ENCODE measurements at places on chromosomes 2 and 18. TPM values are rescaled to one million over a fixed set of nuclear protein-coding genes. Genes with fewer than 3 reads are reported as not detected.
A peak's percentile ranks its signal among the peaks of the same experiment; 100 is the strongest.

GRCh38 chr2:98084151-98084868 is 2.7 kb upstream of the VWA3B start:
- H3K4me3 ChIP-seq: no peak overlapping the region
- DNase-seq: peak; percentile 4
- peaks cover 41% of the 10 kb centered on the region for H3K27me3 ChIP-seq
- H3K36me3 ChIP-seq: no peaks in the 10 kb centered on the region
- H3K4me1 ChIP-seq: peaks cover 27% of the 10 kb centered on the region

- H3K27me3 ChIP-seq: no peaks in the 10 kb centered on the region
- DNase-seq: peak; percentile 34
- H3K4me1 ChIP-seq: peaks cover 22% of the 10 kb centered on the region
- H3K27ac ChIP-seq: no peak overlapping the region
Observed at GRCh38 chr2:101012706-101013181, 10.7 kb downstream of the RPL31 start.

DNA sequence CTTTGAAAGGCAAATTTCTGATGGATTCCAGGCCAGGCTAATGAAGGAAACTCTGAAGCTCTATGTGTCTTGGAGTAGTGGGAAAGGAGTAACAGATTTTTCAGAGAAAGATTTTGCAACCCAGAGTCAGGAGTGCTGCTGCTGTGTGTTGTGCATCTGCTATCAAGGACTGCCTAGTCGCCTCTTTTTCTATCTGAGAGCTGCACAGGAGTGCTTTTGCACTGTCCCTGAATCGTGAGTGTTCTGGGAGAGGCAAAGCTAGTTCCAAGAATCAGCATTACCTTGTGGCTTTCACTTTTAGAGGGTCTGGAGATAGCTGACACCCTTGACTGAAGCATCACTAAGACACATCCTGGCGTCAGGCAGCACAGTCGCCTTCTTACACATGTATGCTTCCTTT is 336.4 kb downstream of the PARD3B start:
- H3K36me3 ChIP-seq: no peaks in the 10 kb centered on the region
- peak overlapping the region; percentile 42 for H3K27ac ChIP-seq
- no peak overlapping the region for H3K4me3 ChIP-seq
- peaks cover 22% of the 10 kb centered on the region for H3K4me1 ChIP-seq
- peak; percentile 38 for DNase-seq

- H3K36me3 ChIP-seq: no peaks in the 10 kb centered on the region
- no peak for DNase-seq
- peaks cover 15% of the 10 kb centered on the region for H3K4me1 ChIP-seq
- H3K4me3 ChIP-seq: no peak overlapping the region
- no peaks in the 10 kb centered on the region for H3K27me3 ChIP-seq
Observed at GRCh38 chr2:88606371-88607030, 20.8 kb downstream of the EIF2AK3 start.

GRCh38 chr2:53087262-53087873 is 680.2 kb upstream of the CHAC2 start:
- H3K27me3 ChIP-seq: no peaks in the 10 kb centered on the region
- no peak for DNase-seq
- H3K27ac ChIP-seq: no peak overlapping the region
- H3K4me1 ChIP-seq: no peaks in the 10 kb centered on the region

GRCh38 chr2:10549195-10549594 is 101.1 kb upstream of the ODC1 start:
- no peak overlapping the region for H3K27ac ChIP-seq
- peaks cover 30% of the 10 kb centered on the region for H3K27me3 ChIP-seq
- no peaks in the 10 kb centered on the region for H3K36me3 ChIP-seq
- no peak overlapping the region for H3K4me3 ChIP-seq
- peaks cover 16% of the 10 kb centered on the region for H3K4me1 ChIP-seq

GRCh38 chr2:111148925-111149324 is 28.2 kb downstream of the BCL2L11 start:
- no peaks in the 10 kb centered on the region for H3K27me3 ChIP-seq
- no peak for DNase-seq
- H3K27ac ChIP-seq: no peak overlapping the region
- no peak overlapping the region for H3K4me3 ChIP-seq
- H3K4me1 ChIP-seq: peaks cover 38% of the 10 kb centered on the region

DNA sequence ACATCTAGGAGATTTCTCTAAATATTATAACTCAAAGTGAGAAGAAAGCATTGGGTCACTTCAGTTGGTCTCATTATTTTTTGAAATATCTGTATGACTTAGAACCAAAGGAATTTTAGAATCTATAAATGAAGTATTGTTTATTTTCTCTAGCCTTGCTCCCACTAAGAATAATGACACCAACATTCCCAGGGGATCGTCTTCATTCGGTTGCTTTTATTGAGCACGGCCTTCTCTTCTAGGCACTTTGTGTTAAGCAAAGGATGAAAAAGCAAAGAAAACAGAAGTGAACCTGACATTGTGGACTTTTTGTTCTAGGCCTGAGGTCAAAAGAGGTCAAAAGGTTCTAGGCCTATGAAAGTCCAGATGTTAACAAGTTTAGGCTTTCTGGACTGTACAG is 231.9 kb downstream of the GALR1 start:
- H3K27me3 ChIP-seq: peaks cover 7% of the 10 kb centered on the region
- no peak overlapping the region for H3K4me3 ChIP-seq
- H3K36me3 ChIP-seq: no peaks in the 10 kb centered on the region
- DNase-seq: no peak
- no peak overlapping the region for H3K27ac ChIP-seq

DNA sequence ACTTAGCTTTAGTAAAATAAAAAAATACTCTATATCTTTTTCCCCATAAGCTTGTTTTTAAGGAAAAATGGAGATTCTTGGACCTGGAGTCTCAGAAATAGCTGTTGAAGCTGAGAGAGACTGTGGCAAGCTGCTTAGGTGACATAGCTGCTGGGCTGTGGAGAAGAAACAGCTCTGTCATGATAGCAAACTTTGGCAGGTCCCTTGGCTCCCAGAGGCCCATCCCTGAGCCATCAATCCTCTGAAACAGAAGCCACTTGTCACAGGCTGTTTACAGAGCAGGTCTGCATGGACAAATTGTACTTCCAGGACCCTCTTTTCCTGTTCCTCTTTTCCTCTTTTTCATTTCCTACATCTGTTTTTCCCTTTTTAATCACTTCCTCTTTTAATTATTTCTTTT is 1370.1 kb upstream of the CRIM1 start:
- H3K4me3 ChIP-seq: no peak overlapping the region
- DNase-seq: no peak

GRCh38 chr2:28224648-28225472 is 167.8 kb upstream of the FOSL2 start:
- DNase-seq: no peak
- H3K36me3 ChIP-seq: no peaks in the 10 kb centered on the region
- no peak overlapping the region for H3K4me3 ChIP-seq
- H3K4me1 ChIP-seq: no peaks in the 10 kb centered on the region
- no peaks in the 10 kb centered on the region for H3K27me3 ChIP-seq

- no peak for DNase-seq
- H3K36me3 ChIP-seq: no peaks in the 10 kb centered on the region
- peaks cover 2% of the 10 kb centered on the region for H3K27me3 ChIP-seq
- H3K27ac ChIP-seq: no peak overlapping the region
- no peak overlapping the region for H3K4me3 ChIP-seq
- H3K4me1 ChIP-seq: no peaks in the 10 kb centered on the region
Observed at GRCh38 chr2:15731889-15732271, 140.2 kb downstream of the DDX1 start.

DNA sequence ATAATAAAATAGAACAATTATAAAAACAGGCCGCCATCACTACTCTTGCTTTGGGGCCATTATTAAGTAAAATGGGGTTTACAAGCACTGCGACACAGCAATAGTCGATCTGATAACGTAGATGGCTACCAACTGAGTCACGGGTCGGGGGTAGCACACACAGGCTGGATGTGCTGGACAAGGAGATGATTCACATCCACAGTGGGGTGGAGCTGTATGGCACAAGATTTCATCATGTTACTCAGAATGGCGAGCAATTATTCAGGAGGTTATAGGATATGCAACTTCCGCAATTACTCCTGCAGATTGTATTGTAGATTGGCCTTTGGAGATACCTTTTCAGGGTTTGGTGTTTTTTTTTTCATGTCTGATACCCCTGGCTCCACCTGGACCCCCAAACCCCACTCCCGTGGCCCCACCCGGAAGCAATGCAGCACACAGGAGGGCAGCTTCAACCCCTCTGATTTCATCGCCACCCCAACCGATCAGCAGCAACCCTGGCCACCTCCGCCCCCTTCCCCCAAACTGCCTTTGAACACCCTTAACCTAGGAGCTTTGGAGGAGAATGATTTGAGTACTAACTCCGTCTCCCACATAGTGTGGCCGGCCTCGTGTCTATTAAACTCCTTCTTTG is 21.4 kb upstream of the MLPH start:
- no peak overlapping the region for H3K27ac ChIP-seq
- H3K36me3 ChIP-seq: no peaks in the 10 kb centered on the region
- no peaks in the 10 kb centered on the region for H3K4me1 ChIP-seq

- H3K27ac ChIP-seq: no peak overlapping the region
- no peak for DNase-seq
- no peaks in the 10 kb centered on the region for H3K4me1 ChIP-seq
- H3K27me3 ChIP-seq: no peaks in the 10 kb centered on the region
Observed at GRCh38 chr2:164032995-164033394, 297.2 kb upstream of the FIGN start.

- H3K4me1 ChIP-seq: no peaks in the 10 kb centered on the region
- no peak overlapping the region for H3K4me3 ChIP-seq
- no peak overlapping the region for H3K27ac ChIP-seq
- no peaks in the 10 kb centered on the region for H3K27me3 ChIP-seq
- no peaks in the 10 kb centered on the region for H3K36me3 ChIP-seq
Observed at GRCh38 chr2:95266781-95267430, 7.3 kb upstream of the PROM2 start.

DNA sequence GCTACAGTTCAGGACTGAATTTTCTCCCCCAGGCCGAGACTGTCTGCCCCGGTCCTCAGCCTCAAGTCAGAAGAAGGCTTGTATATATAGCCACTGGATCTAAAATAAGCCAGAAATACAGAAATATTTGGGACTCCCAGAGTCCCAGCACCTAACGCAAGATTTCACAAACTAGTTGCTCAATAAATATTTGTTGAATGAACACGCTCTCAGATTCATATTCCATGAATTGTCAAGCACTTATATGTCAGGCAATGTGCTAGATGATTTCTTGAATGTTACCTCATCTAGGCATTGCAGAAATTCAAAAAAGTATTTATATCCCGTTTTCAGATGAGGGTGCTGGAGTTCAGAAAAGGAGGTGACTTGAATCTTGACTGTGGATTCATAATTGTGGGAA is 163.7 kb upstream of the KLHL29 start:
- no peak overlapping the region for H3K4me3 ChIP-seq
- H3K4me1 ChIP-seq: no peaks in the 10 kb centered on the region
- DNase-seq: no peak
- no peak overlapping the region for H3K27ac ChIP-seq
- H3K36me3 ChIP-seq: no peaks in the 10 kb centered on the region
- H3K27me3 ChIP-seq: no peaks in the 10 kb centered on the region

GRCh38 chr2:96520697-96521096 is 15.5 kb upstream of the NEURL3 start:
- no peak overlapping the region for H3K27ac ChIP-seq
- no peak for DNase-seq
- no peaks in the 10 kb centered on the region for H3K36me3 ChIP-seq
- no peaks in the 10 kb centered on the region for H3K27me3 ChIP-seq
- H3K4me1 ChIP-seq: peaks cover 17% of the 10 kb centered on the region

GRCh38 chr2:211367711-211368110 is 811.3 kb downstream of the CPS1 start:
- no peak overlapping the region for H3K27ac ChIP-seq
- H3K4me3 ChIP-seq: no peak overlapping the region
- peak; percentile 5 for DNase-seq
- H3K4me1 ChIP-seq: no peaks in the 10 kb centered on the region

- H3K4me1 ChIP-seq: no peaks in the 10 kb centered on the region
- H3K27me3 ChIP-seq: peaks cover 1% of the 10 kb centered on the region
- no peak overlapping the region for H3K27ac ChIP-seq
- H3K36me3 ChIP-seq: no peaks in the 10 kb centered on the region
Observed at GRCh38 chr2:59032499-59032898, 791.4 kb upstream of the FANCL start.

DNA sequence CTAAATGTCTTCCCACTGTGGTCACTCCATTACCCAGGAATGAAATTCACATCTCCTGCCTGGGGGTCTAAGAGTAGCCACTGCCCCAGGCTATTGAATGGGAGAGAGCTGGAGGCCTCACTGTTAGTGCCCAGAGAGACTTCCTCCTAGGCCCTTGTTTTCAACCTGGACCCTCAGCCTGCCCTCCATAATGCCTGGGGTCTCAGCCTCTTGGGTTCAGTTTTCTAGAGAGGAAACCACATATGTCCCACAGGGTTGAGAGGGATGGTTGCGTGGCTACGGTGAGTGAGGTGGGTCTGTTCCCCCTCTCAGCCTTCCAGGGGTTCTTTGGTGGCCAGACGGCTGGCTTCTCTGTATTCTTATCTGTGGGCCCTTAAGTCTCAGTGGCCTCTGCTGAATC is 43.4 kb downstream of the SPATS2L start:
- no peak overlapping the region for H3K27ac ChIP-seq
- no peaks in the 10 kb centered on the region for H3K36me3 ChIP-seq
- no peaks in the 10 kb centered on the region for H3K4me1 ChIP-seq
- no peak for DNase-seq

DNA sequence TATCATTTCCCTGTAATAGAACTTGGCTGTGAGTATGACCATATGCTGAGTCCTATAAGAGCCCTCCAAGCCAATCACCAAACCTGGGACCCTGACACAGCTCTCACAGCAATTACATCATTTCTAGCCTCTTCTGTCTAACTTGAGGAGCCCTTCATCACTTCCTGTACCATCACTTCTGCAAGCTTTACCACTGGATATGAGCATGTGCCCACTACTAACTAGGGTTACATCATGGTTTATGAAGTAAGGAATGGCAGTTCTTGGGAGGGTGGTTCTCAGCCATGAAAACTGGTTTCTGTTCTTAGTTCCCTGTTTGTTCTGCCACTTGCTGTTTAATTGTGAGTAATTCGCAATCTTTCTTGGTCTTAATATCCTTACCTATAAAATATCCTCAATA is 31.0 kb upstream of the EPB41L3 start:
- H3K4me1 ChIP-seq: no peaks in the 10 kb centered on the region
- no peak for DNase-seq
- peaks cover 15% of the 10 kb centered on the region for H3K27me3 ChIP-seq
- H3K4me3 ChIP-seq: no peak overlapping the region
- no peak overlapping the region for H3K27ac ChIP-seq

GRCh38 chr18:13216092-13216582 is 2.4 kb upstream of the LDLRAD4 start:
- H3K27me3 ChIP-seq: peaks cover 13% of the 10 kb centered on the region
- H3K4me1 ChIP-seq: peaks cover 29% of the 10 kb centered on the region
- DNase-seq: peak; percentile 76
- H3K36me3 ChIP-seq: no peaks in the 10 kb centered on the region
- H3K27ac ChIP-seq: peak overlapping the region; percentile 85

GRCh38 chr2:85741833-85742455 is 11.8 kb upstream of the ATOH8 start:
- no peak overlapping the region for H3K4me3 ChIP-seq
- no peaks in the 10 kb centered on the region for H3K36me3 ChIP-seq
- H3K27me3 ChIP-seq: peaks cover 29% of the 10 kb centered on the region
- no peak overlapping the region for H3K27ac ChIP-seq
- H3K4me1 ChIP-seq: no peaks in the 10 kb centered on the region

ERMN gene
- total RNA-seq: 1.3 TPM

ATOH8 gene
- total RNA-seq: not detected

PPP3R1 gene
- 72.7 TPM for total RNA-seq

SAP130 gene
- 24.4 TPM for total RNA-seq

C1GALT1C1L gene
- 0.36 TPM for total RNA-seq

GORASP2 gene
- total RNA-seq: 68.4 TPM

IL36RN gene
- not detected for total RNA-seq

UGT1A6 gene
- not detected for total RNA-seq

IL1RL2 gene
- not detected for total RNA-seq

DSG4 gene
- not detected for total RNA-seq

All from activated CD8-positive, alpha-beta T cell treated with anti-CD3 and anti-CD28 coated beads for 36 hours (primary cell).